ENCODE measurements at places on chromosomes 6 and 20.

DNA sequence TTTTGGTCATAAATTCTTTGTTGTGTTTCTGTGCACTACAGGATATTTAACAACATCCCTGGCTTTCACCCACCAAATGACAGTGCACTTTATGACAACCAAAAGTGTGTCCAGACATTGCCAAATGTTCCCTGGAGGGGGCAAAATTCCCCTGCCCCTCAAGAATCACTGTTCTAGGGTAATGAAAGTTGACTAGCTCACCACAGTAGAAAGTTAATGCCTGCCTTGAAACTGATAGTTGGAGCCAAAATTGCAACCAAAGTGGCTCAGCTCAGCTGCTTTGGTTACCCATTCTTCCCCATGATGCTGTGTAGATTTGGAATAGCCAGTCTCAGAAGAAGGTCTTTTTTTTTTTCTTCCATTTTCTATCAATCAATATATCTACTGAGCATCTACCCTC, 150.6 kb downstream of the RALGAPA2 start:
- peak; percentile 37 for DNase-seq

DNA sequence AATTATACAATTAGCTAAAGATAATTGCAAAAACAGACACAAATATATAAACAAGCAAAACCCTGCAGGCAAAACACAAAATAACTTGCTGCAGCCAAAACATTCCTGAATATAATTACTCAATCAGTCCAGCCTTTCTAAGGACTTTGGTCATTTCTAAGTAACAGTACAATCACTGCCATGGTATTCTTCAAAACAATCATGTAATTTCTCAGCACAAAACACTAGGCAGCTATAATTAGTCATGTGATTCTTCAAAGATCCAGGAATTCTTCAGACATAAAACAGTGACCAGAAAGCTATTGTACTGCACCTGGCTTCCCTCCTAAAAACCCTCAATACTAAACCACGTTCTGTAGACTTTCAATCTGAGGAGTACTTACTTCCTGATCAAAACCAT, 881.1 kb downstream of the EPHA7 start:
- DNase-seq, result no peak

GRCh38 chr6:15658181-15658744, 4.6 kb downstream of the DTNBP1 start:
- DNase-seq, result no peak

DNA sequence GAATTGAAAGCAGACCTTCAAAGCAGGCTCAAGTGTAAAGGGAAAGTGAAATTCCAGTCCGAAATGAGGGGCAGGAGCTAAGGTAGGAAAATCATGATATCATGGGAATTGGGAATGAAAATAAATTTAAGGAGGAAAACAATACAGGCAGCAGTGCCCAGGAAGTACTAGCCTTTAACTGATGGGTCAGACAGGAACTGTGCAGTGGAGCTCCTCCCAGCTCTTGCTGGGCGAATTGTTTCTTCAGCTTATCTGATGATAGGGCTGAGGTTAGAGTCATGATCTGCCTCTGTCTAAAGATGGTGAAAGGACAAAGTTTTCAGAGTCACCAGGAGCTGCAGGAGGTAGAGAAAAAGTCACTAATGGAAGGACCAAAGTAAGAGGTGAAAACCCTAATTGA, 457.9 kb upstream of the PTCHD4 start:
- no peak for DNase-seq

- no peak for DNase-seq
Observed at GRCh38 chr6:141017941-141018340, 1114.8 kb upstream of the GJE1 start.

- DNase-seq, result no peak
Observed at GRCh38 chr6:28068067-28068466, 12.3 kb upstream of the ZNF165 start.

DNA sequence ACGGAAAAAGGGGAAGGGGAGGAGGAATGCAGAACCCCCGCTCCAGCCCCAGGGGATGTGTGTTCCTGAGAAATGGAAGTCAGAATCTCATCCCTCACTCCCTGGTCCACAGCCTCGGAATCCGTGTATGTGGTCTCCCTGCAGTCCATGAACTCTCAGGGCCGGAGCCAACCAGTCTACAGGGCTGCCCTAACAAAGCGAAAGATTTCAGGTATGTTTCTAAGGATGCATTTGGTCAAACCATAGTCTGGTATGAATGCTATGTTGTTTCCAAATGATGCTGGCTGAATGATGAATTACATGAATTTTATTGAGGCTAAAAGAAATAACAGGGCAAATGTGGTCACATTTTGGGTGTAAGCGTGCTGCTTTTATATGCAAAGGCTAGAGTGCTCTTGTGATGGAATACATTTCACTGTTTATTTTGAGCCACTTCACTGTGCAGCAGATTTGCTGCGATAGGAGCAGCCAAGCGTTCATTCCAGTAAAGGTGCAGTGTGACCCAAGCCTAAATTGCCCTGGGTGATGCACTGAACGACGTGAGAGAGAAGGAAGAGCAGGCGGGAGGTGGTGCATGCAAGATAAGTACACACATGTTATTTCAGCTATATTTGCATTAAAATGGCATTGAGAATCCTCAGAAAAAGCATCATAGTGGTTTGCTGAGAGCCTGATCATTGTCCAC, 52.4 kb downstream of the FNDC1 start:
- no peak for DNase-seq

- DNase-seq, result no peak
Observed at GRCh38 chr6:5665173-5665572, 341.6 kb downstream of the NRN1 start.

DNA sequence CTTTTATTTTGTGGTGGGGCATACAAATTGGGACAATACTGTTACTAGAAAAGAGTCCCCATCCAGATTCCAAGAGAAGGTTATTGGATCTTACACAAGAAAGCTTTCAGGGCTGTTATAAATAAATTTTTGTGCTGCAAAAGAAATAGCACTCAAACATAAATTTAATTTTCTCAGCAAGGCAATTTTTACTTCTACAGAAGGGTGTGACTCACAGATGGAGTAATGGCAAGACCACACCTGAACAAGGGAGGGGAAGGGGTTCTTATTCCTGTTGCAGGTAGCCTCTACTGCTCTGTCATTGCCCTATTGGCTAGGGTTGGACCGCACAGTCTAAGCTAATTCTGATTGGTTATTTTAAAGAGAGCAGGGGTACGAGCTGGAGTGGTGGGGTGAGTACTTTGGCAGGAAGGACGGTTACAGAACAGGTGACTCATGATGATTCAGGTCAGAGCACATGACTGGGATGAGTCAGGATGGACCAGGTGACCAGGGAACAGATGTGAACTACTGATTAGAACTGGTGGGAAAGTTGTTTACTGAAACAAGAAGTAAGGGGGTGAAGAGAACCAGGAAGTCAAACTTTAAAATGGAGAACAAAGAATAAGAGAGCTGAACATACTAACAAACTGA, 41.1 kb downstream of the CNR1 start:
- no peak for DNase-seq

DNA sequence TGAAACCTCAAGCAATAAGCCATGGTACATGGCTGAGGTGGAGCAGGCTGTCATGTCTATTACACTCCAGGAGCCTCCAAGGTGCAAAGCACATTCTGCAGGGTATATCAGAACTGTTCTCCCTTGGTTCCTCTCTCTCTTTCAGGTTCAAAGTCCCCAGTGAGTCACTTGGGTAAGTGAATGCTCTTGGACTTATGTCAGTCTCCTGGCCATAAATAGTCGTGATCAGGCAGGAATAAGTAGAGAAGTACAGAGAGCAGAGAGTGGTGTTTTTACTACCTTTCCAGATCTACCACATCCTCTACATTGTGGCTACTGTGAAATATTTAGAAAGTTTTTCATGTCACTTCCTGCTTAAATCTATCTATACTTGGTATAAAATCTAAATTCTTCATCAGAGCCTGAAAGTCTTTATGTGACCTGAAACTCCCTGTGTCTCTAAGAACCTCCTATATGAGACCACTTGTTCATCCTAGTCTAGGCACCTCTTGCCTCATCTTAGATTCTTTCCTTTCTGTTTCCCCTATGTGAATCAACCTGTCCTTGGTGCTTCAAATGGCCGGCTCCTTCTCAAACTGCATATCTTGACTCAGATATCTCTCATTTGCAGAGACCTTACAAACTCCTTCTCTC, 1077.6 kb upstream of the MAP3K7 start:
- no peak for DNase-seq

- no peak for DNase-seq
Observed at GRCh38 chr6:145783796-145784195, 30.8 kb downstream of the FBXO30 start.

DNA sequence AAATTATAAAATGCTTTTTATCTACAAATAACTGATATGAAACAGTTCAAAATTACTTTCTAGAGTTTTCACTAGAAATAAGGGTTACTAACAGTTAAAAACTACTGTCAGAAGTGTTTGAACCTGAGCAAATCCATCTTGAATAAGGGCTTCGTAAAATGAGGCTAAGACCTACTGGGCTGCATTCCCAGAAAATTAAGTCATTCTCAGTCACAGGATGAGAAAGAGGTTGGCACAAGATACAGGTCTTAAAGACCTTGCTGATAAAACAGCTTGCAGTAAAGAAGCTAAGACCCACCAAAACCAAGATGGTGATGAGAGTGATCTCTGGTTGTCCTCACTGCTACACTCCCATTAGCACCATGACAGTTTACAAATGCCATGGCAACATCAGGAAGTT, 93.7 kb downstream of the PLG start:
- no peak for DNase-seq

All from cerebellar cortex (tissue), 1 donor.